ENCODE measurements at places on chromosomes 1 and 21.

DNA sequence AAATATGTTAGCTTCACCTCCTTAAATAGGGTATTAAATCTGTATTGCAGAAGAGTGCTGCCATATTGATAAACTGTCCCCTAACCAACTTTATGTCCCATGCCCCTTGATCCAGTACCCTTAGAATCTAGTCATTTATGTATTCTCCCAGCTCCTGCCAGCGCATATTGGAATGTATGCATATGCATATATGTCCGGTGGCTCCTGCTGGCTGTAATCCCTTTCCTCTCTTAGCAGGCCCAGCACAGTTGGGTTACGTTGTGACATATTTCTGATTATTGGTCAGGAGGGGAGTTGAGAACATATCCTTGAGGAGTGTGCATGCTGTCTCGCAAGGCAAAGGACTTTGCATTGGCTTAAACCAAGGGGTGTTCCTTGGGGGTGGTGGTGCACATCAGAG is 29.2 kb upstream of the CREG1 start:
- DNase-seq, result no peak

DNA sequence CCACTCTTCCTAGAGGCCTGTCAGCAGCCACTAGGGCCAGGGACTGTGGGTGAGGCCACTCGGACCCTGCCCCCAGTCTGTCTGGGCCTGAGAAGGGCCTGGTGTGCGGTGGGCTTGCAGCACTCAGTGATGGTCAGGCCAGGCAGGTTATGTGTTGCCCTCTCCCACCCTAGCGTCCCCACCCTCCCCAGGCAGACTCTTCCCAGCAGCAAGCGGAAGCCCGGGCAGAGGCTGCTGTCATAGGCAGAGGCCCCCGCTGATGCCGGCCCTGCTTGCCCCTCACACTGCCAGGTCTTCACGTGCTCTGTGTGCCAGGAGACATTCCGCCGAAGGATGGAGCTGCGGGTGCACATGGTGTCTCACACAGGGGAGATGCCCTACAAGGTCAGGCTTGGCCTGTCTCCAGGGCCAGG is 6.6 kb downstream of the ZBTB48 start:
- no peak for DNase-seq

DNA sequence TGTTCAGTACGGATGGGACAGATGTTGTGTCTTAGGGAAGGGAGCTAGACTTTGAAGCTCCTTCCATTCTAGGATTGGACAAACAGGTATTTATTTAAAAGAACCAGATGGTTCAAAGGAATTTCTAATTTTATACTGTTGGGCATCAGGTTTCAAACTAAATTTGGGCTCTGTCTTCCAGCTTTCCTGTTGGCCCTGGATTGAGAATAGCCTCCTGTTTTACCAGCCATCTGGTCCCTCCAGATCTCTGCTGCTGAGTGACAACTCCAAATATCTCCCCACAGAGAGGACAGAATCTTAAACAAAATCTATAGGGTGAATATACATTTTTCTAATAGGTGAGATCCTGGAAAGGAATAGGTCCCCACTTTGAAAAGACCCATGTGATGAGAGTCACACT is 52.5 kb upstream of the CNIH3 start:
- DNase-seq, result no peak

DNA sequence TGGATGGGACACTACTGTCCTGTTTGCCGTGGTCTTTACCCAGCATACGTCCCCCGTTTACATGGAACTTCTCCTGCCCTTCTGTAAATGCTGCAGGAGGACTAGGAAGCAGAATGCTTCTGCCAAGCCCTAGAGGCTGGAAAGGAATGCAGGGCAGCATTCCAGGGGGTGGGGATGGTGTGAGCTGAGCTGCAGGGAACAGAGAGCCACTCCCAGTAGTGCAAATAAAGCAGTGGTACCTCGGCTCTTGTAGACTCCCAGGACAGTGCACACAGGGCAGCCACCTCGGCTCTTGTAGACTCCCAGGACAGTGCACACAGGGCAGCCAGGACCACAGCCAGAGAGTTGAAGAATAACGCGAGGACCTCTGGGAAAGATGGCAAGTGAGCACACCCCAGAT is 35.4 kb downstream of the PTPRU start:
- no peak for DNase-seq

DNA sequence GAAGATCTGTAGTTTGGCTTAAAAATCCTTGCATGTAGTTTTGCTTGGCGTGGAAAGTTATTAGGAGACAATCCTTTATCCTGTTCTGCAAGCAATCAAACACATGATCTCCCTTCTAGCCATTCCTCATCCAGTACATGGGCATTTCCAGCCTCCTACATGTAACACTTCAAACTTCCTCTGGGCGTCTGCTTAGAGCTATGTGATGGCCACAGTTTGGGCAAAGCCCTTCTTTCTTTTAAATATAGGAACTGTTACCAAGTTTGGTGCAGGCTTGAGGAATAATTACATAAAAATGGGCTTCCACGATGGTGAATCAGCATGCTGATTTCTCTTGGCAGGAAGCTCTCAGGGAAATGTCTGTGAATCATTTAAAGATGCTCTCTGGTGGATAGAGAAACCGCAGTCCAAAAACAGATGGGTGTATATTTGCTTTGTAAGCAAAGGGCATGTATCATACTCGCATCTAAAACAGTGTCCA is 176.9 kb upstream of the FMN2 start:
- no peak for DNase-seq

DNA sequence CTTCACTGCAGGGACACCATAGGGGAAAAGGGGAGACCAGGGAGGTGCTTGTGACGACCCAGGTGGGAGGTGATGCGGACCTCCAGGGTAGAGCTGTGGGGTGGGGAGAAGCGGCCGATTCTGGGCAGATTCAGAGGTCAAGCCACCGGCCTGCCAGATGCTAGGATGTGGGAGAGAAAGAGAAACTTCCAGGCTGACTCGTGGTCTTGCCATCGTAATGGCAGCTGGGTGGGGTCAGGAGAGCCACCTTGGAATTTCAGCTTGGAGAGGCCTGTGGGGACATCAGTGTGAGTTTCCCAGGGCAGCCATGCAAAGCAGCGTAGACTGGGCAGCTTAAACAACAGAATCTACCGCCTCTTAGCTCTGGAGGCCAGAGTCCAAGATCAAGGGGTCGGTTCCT is 258.0 kb upstream of the VAMP3 start:
- no peak for DNase-seq

DNA sequence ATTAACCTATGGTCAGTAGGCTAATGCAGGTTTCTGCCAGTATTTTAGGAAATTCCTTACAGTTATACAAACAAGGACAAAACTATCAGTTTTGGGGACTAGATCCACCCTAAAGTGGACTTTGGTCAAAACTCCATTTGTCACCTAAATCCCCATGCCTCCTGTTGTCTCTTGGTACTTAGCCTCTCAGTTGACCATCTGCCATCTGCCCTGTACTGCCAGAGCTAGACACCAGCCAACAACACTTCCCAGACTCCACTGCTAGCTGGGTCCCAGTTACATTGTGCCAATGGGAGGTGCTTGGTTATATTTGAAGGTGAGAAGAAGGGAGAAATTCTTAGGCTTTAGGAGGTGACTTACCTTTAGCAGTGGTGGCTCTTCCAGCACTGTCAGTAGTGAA is 17.0 kb upstream of the BSDC1 start:
- no peak for DNase-seq

GRCh38 chr1:183285746-183286145 is 99.7 kb downstream of the LAMC2 start:
- no peak for DNase-seq

GRCh38 chr21:17989780-17990179 is 170.6 kb upstream of the C21orf91 start:
- DNase-seq, result no peak

- DNase-seq, result no peak
Measured at GRCh38 chr1:59409549-59409948, 112.7 kb downstream of the FGGY start.

DNA sequence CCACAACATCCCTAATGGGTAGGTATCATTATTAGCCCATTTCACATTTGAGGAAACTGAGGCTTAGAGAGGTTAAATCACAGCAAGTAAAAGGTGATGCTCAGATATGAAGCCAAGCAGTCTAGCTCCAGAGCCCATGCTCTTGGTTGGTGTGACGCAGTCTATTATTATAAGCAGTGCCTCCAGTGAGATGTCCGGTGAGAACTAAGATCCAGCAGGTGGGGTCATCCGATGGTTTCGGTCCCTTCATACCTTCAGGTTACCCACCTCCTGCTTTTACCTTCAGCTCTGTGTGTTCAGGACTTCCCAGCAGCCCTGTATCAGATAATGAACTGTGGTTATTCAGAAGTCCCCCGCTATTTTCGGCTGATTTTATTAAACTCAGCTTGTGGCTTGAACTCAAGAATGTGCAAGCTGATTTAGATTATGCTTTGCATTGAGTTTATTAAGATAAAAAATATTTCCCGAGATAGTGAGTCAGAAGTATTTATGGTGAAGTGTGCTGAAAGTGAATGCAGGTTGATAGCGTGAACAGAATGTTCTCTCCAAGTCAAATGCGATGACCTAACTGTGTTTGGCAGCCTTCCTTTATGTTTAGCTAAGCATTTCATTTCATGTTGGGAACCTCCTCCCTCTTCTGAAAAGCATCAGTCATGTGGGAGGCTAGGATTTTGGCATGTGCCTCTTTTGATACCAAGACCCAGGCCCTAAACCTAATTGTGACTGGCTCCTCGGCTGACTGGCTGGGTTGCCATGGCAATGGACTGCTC is 160.9 kb upstream of the UBE2U start:
- DNase-seq, result no peak

DNA sequence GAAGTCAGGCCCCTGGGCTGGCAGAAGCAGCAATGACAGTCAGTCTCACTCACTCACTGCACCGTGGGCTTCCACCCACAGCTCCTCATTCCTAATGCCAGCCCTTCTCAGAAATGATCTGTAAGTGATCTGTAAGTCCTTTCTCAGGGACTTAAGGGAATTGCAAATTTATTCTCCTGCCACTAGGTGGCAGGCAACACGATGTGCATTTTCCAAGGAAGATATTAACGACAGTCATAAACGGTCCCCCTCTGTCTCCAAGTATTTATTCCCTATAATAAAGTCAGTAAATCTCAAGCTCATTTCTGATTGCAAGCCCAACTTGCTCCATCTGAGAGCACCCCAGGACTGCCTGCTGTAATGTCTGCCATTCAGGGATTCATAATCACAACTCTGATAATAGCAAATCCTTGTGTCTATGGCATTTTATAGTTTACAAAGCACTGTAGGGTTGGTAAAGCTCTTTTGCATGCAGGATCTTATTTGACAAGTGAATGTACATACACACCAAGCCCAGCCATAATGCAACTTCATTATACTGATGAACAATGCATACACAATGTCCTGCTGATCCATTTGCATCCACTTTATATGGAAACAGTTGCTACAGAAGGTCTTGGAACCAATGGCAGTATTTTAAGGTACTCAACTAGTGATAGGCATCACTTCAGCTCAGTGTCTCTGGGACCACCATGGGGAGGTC is 380.5 kb upstream of the CAMK1G start:
- peak; percentile 2 for DNase-seq

DNA sequence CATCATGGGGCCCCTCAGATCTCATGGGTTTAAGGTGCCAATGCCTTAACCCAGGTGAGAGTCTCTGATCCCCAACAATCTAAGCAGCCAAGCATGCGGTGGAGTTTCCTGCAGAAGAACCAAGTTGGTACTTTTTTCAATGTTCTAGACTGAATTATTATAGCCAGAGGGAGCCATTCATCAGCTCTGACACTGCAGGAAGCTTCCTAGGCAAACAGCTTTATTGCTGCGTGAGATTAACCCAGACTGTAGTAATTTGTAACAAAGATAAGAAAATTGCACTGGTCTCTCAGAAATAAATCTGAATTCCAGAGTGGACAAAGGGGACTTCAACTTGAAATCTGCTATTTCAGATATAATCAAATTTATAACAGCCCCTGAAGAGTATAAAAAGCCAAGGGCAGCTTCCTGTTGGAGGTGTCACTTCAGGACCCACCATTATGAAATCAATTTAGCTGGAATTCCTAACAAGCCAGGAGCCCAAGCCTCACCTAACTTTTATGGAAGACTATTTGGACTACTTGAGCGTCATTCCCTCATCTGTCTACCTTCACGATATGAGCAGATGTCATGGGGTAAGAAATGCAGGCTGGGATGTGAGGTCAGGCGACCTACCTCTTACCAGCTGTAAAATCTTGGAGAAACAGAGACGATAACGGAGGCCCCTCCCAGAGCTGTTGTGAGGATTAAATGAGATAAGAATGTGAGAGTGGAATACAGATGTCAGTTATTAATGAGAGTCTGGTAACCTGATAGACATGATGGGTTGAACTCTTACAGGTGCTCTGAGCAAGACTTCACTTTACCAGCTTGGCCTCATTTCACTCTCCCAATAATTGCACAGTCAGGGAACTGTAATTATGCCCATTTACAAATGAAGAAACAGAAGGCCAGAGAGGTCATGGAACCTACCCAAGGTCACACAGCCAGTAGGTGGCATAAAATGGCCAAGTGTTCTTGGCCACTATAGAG is 135.1 kb downstream of the RRAGC start:
- DNase-seq, result no peak

GRCh38 chr1:204756811-204757210 is 71.3 kb upstream of the LRRN2 start:
- no peak for DNase-seq

DNA sequence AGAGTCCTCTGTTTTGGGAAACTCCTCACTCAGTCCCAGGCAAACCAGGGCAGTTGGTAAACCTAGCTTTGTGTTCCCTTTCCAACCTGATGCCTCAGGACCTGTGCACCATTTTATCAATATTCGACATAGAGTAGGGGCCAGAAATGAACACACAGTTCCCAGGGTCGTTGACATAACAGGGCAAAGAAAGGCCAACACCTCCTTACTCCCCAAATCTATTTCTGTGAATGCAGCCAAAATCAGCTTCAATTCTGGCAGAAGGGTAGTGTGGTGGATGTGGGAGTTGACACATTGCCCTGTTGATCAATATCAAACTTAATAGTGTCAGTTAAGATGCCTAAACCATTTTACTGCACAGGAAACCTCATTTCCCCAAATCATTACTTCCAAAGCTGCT is 104.6 kb upstream of the SPATA6 start:
- no peak for DNase-seq

- DNase-seq, result no peak
Measured at GRCh38 chr1:8133657-8134430, 107.7 kb upstream of the ERRFI1 start.

DNA sequence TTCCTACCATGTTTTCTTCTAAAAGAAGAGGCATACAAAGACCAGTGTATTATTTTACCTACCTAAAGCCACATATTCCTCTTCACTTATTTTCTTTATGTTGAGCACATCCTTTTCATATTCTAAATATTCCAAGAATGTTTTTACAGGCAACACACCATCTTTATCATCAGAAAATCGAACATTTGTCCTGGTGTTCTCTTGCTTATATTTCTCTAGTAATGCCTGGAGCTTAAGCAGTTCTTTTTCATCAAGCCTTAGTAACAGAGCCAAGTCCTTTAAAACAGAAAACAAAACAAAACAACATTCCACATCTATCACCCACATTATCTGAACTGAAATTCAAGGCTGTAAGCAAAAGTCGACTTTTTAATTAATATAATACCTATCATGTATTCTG is 88.7 kb downstream of the IARS2 start:
- no peak for DNase-seq
